ENCODE measurements at places on chromosomes 2 and 18.
A peak's percentile ranks its signal among the peaks of the same experiment; 100 is the strongest.

DNA sequence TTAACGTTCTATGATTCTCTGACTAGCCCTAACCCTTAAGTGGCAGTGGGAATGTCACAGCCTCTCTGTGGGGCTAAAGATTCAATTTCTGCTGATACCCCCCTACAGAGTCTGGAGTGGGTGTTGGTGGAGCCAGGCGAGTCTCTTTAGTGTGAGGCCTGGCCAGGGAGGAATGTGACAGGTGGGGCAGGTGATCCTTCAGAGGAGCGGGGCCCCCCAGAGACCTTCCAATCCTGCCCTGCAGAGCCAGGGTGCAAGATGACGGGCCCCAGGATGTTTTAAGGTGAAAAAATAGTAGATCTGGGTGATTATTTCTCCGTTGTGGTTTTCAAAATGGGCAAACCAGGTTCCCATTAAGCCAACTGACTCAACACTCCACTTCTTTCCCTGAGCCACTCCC lies 28.2 kb upstream of the DNMT3A start:
- DNase-seq: no peak

- no peak for DNase-seq
Observed at GRCh38 chr2:109254174-109254904, 125.3 kb downstream of the SH3RF3 start.

GRCh38 chr18:56508370-56509036 lies 129.9 kb downstream of the TXNL1 start:
- DNase-seq: no peak

- DNase-seq: no peak
Observed at GRCh38 chr2:96528006-96528699, 8.4 kb upstream of the ARID5A start.

GRCh38 chr2:178796079-178796677 lies 11.0 kb downstream of the TTN start:
- peak; percentile 88 for DNase-seq

DNA sequence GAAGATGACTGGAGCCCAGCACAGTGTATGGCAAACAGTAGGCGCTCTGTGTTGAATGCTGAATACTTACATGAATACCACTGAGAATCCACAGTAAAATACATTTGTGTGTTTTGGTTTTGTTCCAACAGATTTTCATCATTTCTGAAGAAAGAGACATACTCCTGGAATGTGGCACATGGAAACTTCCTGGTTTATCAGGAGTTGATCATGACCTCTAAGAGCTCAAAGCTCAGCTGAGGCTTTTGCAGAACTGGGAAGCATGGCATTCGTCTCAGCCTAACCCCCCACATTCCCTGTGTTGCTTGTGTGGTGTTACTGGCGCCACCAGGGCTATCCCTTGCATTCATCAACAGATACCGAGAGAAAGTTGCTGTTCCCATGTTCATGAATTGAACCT lies 316.9 kb upstream of the REV1 start:
- DNase-seq: no peak

GRCh38 chr2:17571681-17572080 lies 31.2 kb downstream of the VSNL1 start:
- DNase-seq: no peak

DNA sequence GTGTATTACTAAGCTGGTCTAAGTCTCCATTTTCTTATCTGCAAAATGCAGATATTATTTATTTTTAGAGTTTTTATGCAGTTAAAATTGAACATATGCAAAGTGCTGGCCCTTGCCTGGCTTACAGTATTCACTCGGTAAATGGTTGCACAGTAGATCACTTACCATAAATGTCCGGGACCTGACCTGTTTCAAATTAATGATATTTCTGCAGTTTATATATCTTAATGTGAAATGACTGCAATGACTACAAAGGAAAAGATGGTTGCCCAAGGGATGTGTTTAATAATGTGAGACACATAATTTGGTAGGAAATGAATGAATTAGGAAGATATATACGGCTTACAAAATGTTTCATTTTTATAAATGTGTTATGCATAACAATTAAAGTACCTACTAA lies 37.1 kb downstream of the LRRC30 start:
- DNase-seq: no peak

DNA sequence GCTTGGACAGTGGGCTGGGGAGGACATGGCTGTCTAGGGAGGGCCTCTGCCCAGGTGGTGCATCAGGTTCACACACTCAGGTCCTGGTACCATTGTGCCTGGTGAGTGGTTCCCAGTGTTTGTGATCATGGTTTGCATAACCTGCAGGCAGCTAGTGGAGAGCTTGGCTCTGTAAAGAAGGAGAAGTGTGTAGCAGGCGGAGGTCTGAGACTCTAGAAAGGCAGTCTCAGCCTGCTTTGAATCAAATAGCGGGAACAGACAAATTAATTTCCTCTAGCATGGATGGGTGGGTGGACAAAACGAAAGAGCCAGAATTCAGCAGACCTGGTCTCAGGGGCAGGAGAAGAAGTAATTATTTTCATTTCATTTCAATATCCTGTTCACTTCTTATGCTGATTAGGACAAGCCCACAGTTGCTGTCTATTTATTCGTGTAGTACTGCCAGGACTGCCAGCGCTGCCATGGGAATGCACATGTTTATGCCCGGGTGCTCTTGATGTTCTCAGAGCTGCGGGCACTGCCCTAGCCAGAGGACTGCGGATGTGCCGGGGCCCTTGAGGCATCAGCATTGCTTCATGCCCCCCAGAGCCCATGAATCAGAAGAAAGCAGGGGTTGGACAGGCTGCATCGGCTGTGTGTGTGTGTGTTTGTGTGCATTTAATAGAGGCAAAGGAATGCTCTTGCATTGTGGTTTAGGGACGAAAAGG lies 45.4 kb upstream of the DLX2 start:
- no peak for DNase-seq

- no peak for DNase-seq
Observed at GRCh38 chr18:21747764-21748693, 7.4 kb downstream of the MIB1 start.
